ENCODE measurements at places on chromosomes 2 and 18. TPM values are rescaled to one million over a fixed set of nuclear protein-coding genes. Genes with fewer than 3 reads are reported as not detected.
A peak's percentile ranks its signal among the peaks of the same experiment; 100 is the strongest.

The DGUOK gene
- 101 TPM for total RNA-seq

The CRYBA2 gene
- not detected for total RNA-seq

DNA sequence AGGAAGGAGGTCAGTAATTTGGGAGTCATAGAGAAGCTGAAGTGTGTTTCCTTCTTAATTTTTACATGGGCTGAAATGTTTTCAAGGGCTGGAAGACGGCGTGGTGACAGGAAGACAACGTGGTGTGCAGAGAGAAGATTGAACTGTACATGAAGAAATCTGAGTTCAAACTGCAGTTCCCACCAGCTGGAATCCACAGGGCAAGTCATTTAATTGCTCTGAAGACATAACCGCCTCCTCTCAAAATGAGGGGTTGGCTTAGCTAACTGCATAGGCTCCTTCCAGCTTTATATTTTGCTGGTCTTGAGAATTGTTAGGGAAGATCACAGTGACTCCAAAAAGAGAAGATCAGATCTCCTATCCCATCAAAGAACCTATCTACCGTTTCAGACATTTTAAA lies 103.9 kb downstream of the SLC8A1 start:
- no peak for DNase-seq
- no peaks in the 10 kb centered on the region for H3K36me3 ChIP-seq
- H3K27ac ChIP-seq, result no peak overlapping the region
- no peak overlapping the region for H3K4me3 ChIP-seq
- H3K27me3 ChIP-seq, result no peaks in the 10 kb centered on the region

The SIX3 gene
- not detected for total RNA-seq

DNA sequence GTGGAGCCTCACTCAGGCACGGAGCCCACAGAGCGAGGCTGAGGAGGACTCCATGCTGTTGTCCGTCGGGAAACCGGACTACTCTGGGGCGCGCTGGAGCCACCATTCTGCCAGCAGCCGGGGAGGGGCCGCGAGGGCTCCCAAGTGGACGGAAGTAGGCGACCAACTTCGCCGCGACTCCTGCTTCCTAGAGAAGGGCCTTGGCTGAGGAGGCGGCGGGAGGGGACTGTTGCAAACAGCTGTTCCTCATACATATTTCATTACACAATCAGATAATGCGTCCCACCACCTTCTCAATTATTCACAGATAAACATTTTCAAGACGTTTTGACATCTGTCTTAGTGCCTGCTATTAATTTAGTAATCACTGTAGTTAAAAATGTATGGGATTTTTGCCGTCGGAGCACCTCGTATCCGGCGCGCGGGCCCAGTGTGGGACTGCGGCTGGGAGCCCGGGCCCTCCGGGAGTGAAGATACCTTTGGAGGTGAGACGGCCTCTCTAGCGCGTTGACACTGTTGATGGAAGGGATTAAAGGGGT lies 11.7 kb upstream of the SIX3 start:
- H3K27me3 ChIP-seq, result peaks cover 72% of the 10 kb centered on the region
- H3K36me3 ChIP-seq, result no peaks in the 10 kb centered on the region
- DNase-seq, result no peak
- no peak overlapping the region for H3K27ac ChIP-seq

DNA sequence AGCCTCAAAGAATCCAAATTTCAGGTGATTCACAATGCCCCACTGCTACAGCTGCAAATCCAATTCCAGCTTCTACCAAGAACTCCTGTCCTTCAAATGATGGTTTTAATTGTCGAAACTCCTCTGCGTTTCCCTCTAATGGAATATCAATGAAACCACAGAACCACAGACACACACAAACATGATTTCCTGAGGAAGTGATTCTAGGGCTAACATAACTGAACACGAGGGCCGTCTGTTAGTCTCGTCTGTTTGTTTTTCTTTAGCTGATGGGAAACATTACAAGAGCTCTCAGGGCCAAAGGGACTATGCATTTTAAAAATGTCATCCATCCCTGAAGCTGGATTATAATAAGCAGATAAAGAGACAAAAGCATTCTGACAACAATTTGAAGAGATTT lies 59.4 kb downstream of the RNF152 start:
- DNase-seq, result no peak
- peaks cover 4% of the 10 kb centered on the region for H3K27me3 ChIP-seq
- no peak overlapping the region for H3K4me3 ChIP-seq
- H3K27ac ChIP-seq, result no peak overlapping the region
- no peaks in the 10 kb centered on the region for H3K36me3 ChIP-seq
- H3K4me1 ChIP-seq, result peaks cover 18% of the 10 kb centered on the region

The ATP6V1C2 gene
- not detected for total RNA-seq

DNA sequence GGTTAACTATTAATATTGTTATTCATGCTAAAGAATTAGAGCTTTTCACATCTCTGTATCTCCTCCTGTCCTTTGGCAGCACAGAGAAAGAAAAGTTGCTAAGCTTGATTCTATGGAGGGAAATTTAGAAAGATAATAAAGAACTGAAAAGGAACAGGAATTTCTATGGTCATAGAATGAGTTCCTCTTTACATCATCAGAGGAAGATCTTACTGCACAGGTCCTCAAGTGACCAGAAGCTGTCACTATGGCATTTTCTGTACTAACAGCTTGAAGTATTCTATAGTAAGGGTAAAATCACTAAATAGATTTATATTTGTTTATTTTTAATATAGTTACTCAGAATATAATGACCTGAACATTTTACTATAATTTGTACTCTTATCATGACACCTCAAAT lies 6.0 kb upstream of the PRKD3 start:
- DNase-seq, result no peak
- no peak overlapping the region for H3K4me3 ChIP-seq
- H3K36me3 ChIP-seq, result no peaks in the 10 kb centered on the region
- peaks cover 4% of the 10 kb centered on the region for H3K4me1 ChIP-seq
- peaks cover 13% of the 10 kb centered on the region for H3K27me3 ChIP-seq

- no peak for DNase-seq
- H3K4me1 ChIP-seq, result no peaks in the 10 kb centered on the region
- no peaks in the 10 kb centered on the region for H3K36me3 ChIP-seq
- no peak overlapping the region for H3K4me3 ChIP-seq
- no peaks in the 10 kb centered on the region for H3K27me3 ChIP-seq
Measured at GRCh38 chr2:16853088-16853487, 187.5 kb upstream of the CYRIA start.

The CFC1 gene
- not detected for total RNA-seq

- DNase-seq, result no peak
- H3K4me1 ChIP-seq, result peaks cover 76% of the 10 kb centered on the region
Measured at GRCh38 chr2:43138441-43138840, 88.0 kb downstream of the ZFP36L2 start.

GRCh38 chr2:134399096-134399495 lies 145.2 kb downstream of the MGAT5 start:
- no peaks in the 10 kb centered on the region for H3K4me1 ChIP-seq
- no peaks in the 10 kb centered on the region for H3K27me3 ChIP-seq
- no peak for DNase-seq

DNA sequence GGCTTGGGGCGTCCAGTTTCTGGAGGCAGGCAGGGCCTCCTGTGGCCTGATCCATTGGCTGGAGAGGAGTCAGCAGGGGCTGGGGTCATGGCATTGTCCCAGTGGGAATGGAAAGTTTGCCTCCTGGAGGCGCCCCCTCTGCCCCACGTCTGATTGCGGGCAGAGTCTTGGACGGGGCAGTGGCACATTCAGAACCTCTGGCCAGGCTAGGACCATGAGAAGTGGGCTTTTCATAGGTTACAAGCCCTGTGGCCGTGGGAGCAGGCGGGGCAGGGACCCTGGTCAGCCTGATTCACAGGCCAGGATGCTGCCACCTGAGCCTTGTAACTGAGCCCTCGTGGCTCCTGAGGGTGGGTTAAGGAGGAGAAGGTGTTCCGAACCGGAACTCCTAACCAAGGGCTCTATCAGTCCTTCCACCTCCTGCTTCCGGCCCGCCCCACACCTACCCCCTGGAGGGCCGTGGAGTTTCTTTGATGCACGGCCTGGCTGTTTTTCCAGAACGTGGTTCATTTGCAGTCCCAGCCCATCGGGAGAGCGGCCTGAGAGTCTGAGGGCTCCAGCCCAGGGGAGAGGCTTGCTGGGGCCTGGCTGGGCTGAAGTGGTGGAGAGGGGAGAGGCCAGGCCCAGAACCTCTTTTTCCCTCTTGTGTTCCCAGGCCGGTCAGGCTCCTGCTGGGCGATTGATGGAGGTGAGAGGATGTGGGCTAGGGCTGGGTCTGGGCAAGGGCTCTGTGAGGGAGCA lies 43.9 kb upstream of the PLB1 start:
- no peaks in the 10 kb centered on the region for H3K36me3 ChIP-seq
- peak overlapping the region; percentile 59 for H3K27ac ChIP-seq
- no peak for DNase-seq
- H3K27me3 ChIP-seq, result no peaks in the 10 kb centered on the region

The WDR12 gene
- 86.1 TPM for total RNA-seq

DNA sequence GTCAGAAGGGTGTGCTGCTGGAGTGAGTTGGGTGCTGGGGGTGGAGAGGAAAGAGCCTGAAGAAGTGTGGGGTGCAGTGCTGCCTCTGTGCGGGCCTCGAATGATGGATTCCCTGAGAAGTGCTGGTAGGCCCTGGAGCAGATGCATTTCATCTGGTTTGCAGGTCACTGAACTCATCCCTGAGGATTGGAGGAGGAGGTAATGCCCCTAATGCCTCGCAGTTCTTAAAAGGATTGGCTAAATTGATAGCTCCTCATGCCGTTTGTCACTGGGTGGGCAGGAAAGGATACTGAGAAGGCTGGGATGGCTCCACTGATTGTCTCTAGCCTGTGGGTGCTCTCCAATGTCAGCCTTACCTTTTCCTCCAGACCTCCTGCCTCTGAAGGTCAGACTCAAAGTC lies 74.1 kb downstream of the CTIF start:
- no peaks in the 10 kb centered on the region for H3K36me3 ChIP-seq
- no peak overlapping the region for H3K4me3 ChIP-seq
- no peaks in the 10 kb centered on the region for H3K27me3 ChIP-seq
- no peaks in the 10 kb centered on the region for H3K4me1 ChIP-seq

GRCh38 chr2:85191157-85191556 lies 58.0 kb downstream of the TCF7L1 start:
- no peak overlapping the region for H3K27ac ChIP-seq
- DNase-seq, result no peak
- no peak overlapping the region for H3K4me3 ChIP-seq
- H3K36me3 ChIP-seq, result no peaks in the 10 kb centered on the region

DNA sequence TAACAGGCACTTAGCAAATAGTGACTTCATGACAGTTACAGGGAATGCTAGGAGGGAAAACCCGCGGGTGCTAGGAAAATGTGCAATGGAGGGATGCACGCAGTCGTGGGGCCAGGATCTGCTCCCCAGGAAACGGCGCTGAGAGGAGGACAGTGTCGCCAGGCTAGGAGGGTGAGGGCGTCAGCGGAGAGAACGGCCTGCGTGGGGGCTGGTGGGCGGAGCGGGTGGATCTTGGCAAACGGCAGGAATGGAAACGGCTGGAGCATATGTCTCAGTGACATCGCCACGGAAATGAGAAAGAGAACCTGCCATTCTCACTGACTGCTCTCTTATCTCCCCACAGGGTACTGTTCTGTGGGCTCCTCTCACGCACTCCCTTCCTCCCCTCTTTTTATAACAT lies 478.5 kb upstream of the ID2 start:
- no peak overlapping the region for H3K27ac ChIP-seq
- no peak for DNase-seq
- no peaks in the 10 kb centered on the region for H3K27me3 ChIP-seq
- H3K36me3 ChIP-seq, result peaks cover 9% of the 10 kb centered on the region
- H3K4me3 ChIP-seq, result no peak overlapping the region

DNA sequence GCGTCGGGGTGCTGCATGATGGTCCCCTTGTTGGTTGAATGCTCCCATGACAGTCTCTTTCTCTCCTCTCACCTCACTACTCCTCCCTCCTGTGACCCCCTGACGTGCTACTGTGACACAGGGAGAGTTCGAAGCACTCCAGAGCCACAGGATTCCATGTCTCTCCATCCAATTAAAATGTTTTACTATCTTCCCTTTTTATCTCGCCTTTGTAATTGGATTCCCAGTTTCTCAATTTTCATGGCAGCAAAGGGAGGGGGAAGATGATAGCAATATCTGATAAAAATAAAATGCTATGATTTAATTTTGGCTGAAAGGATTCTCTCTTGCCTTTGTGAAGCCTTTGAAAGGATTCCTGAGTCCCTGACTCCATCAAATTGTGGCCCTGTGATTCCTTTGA lies 271.9 kb upstream of the SLC14A2 start:
- peaks cover 3% of the 10 kb centered on the region for H3K27me3 ChIP-seq
- H3K4me3 ChIP-seq, result no peak overlapping the region
- no peak for DNase-seq
- H3K4me1 ChIP-seq, result no peaks in the 10 kb centered on the region
- no peaks in the 10 kb centered on the region for H3K36me3 ChIP-seq

DNA sequence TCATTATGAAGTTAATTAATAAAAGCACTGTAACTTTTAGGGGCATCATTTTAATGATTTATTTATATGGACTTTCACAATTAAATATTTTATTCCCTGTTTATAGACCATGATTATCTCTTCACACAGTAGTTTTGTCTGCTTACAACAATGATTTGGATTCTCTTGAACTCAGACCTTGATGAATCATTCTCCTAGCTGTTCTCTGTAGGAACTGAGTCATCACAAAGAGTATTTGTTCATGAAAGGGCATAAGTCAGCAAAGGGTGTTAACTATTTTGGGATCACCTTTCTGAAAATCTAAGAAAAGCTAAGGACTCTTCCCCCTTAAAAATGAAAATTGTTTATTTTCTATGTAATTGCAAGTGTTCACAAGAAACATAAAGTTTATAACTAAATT lies 461.1 kb upstream of the UBE2E3 start:
- H3K36me3 ChIP-seq, result no peaks in the 10 kb centered on the region
- H3K27me3 ChIP-seq, result peaks cover 2% of the 10 kb centered on the region
- H3K4me3 ChIP-seq, result no peak overlapping the region
- H3K4me1 ChIP-seq, result no peaks in the 10 kb centered on the region
- no peak overlapping the region for H3K27ac ChIP-seq

The LYG2 gene
- total RNA-seq, result not detected

DNA sequence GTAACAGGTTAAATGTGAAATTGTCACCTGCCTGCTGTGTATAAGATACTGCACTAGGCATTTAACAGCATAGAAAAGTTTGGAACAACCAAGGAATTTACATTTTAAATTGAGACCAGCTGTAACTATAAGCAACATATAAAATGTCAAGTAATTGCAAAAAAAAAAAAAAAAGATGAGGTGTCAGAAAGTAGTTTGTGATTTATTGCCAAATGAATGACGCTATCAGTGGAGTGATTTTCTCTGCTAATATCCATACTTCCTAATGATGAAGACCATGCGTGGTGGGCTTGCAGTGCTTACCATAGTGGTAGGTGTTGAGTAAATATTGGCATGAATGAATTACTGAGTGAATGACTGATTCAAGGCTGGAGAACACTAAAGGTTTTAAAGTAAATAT lies 73.3 kb downstream of the OSBPL6 start:
- H3K27me3 ChIP-seq, result peaks cover 1% of the 10 kb centered on the region
- no peaks in the 10 kb centered on the region for H3K4me1 ChIP-seq
- no peaks in the 10 kb centered on the region for H3K36me3 ChIP-seq
- no peak for DNase-seq

The C2orf81 gene
- total RNA-seq, result 2.4 TPM

GRCh38 chr2:8679827-8680731 lies 1.8 kb upstream of the ID2 start:
- peaks cover 28% of the 10 kb centered on the region for H3K36me3 ChIP-seq
- DNase-seq, result peak; percentile 33
- H3K27me3 ChIP-seq, result peaks cover 28% of the 10 kb centered on the region
- H3K27ac ChIP-seq, result peak overlapping the region; percentile 95
- peaks cover 34% of the 10 kb centered on the region for H3K4me1 ChIP-seq
- peak overlapping the region; percentile 86 for H3K4me3 ChIP-seq

All from activated CD4-positive, alpha-beta memory T cell treated with anti-CD3 and anti-CD28 coated beads for 36 hours (primary cell).